GM23248 (cell line): ENCODE measurements at places on chromosomes 4 and X.
A peak's percentile ranks its signal among the peaks of the same experiment; 100 is the strongest.

DNA sequence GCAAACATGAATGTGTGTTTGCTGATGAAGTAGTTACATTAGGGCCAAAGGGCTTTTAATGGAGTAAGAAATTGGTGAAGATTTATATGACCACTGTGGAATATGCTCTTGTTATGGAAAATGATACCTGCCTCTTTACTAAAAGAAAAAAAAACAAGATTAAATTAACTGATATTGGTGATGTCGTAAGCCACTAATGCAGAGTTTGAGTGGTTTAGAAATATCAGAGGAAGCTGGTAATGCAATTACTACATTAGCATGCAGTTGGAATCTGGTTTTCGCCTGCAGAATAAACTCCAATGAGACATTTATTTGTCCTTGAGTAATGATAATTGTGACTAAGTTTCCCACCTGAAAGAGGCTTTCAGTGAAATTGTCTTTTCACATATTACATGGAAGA lies 597.9 kb downstream of the GALNTL6 start:
- no peak for DNase-seq

DNA sequence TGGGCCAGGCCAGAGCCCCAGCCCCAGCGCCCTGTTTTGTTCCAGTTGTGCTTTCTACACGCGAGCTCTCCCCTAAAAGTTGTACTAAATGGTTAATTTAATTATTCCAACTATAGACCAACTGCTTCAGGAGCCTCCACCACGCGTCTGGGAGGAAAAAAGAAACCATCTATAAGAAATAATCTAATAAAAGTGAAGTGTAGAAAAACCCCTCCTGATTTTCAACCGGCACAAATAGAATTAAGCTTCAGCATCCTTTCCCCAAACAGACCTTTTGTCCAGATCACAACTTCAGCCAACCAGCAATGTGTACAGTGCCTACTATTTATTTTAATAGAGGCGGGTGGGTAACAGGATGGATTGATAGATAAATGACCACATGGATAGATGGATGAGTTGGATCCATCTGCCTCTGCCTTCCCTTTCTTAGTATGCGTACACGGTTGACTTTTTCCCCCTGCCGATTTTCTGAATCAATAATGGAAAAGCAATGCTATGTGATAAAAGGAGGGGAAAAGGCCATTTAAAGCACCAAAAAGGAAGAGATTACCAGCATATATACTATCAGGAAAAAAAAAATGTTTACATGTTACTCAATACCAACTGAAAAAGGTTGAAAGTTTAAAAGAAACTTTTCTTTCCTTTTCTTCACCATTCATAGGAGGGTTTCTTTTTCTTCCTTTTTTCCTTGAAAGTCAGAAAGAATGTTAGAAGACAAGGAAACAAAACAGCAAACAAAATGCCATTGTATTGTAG lies 3.7 kb upstream of the PHOX2B start:
- no peak for DNase-seq

DNA sequence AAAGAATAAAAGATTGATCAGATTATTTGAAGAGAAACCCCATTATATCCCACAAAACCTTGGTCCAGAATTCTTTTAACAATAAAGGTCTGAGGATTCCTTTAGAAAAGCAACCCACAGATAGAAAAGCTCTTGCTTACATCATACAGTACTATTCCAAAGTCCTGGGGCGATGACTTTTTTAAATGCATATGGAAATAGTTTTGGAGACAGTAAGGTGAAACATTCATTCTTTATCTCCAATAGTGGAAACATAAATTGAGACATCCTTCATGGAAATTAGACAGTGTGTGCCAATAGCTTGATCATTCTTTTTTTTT lies 85.7 kb upstream of the UCP1 start:
- DNase-seq: peak; percentile 31

DNA sequence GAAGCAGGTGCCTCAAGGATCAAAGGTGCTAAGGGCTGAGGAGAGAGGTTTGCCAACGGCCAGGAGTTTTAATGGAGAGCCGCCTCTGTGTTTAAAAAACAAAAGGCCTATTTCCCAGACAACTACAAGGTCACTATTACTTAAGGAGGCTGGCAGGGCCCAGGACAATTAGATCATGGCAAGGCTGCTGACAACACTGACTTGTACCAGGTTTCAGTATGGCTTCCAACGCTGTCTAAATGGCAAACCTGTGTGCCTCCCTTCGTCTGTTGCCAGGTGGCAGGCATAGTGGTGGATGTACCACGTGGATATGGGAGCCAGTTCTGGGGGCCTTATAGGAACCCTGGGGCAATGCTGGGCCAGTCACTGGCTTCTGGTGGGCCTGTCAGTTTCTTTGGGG lies 41.0 kb downstream of the NSG1 start:
- no peak for DNase-seq

DNA sequence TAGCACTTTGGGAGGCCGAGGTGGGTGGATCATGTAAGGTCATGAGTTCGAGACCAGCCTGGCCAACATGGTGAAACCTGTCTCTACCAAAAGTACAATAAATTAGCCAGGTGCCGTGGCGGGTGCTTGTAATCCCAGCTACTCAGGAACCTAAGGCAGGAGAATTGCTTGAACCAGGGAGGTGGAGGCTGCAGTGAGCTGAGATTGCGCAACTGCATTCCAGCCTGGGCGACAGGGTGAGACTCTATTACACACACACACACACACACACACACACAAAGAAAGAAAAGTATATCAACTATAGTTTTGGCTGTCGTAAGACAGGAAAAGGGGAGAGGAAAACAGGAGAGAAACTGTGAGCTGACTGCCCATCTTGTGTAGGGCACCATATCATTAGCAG lies 171.7 kb downstream of the ADAMTS3 start:
- peak; percentile 7 for DNase-seq

DNA sequence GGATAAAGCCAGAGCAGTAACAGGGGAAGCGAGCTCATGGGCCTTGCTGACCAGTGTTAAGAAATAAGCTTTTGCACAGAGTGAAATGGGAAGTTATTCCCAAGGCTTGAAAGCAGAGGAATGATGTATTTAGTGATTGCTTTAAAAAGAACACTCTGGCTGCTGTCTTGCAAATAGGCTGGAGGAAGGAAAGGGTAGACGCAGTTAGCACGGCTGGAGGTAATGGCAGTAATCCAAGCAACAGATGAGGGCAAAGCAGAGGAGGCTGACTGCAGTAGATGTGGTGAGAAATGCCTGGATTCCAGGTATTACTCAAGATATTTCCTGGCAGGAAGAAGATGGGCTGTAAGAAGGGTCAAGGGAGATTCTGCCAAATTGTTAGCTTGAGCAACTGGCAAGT lies 1342.3 kb upstream of the AGA start:
- no peak for DNase-seq

- DNase-seq: no peak
These were observed 699.3 kb upstream of the ADGRL3 start for GRCh38 chr4:60500810-60501209.
